Suppressor macrophage treated with lipopolysaccharide for 1 hour (primary cell): ENCODE measurements at places on chromosomes 2 and 18.
A peak's percentile ranks its signal among the peaks of the same experiment; 100 is the strongest.

- DNase-seq, result no peak
These were observed 14.1 kb downstream of the SKA1 start for GRCh38 chr18:50388988-50389387.

- DNase-seq, result no peak
These were observed 4.7 kb upstream of the WNT6 start for GRCh38 chr2:218854860-218855259.

GRCh38 chr2:109126501-109126860 is 2.5 kb upstream of the SH3RF3 start:
- DNase-seq, result peak; percentile 39

- DNase-seq, result no peak
These were observed 121.6 kb upstream of the FZD5 start for GRCh38 chr2:207891086-207891844.

- no peak for DNase-seq
These were observed 201.4 kb downstream of the AFF3 start for GRCh38 chr2:99940963-99941362.

DNA sequence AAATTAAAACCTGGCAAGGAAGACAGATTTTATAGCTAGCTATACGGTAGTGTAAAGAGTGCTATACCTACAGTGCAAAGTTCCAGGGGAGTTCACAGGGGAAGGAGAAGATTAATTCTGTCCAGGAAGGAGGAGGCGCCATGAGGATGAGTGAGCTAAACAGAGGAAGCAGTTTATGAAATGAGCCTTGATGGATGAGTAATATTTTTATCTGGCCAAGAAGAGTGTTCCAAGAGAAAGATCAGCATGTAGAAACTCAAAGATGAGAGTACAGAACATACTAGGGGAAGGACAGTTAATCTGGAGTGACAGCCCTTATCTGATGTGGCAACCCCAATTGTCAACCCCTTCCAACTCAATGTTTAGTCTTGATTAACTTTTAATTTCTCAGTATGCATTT is 54.8 kb downstream of the CDH20 start:
- DNase-seq, result no peak

DNA sequence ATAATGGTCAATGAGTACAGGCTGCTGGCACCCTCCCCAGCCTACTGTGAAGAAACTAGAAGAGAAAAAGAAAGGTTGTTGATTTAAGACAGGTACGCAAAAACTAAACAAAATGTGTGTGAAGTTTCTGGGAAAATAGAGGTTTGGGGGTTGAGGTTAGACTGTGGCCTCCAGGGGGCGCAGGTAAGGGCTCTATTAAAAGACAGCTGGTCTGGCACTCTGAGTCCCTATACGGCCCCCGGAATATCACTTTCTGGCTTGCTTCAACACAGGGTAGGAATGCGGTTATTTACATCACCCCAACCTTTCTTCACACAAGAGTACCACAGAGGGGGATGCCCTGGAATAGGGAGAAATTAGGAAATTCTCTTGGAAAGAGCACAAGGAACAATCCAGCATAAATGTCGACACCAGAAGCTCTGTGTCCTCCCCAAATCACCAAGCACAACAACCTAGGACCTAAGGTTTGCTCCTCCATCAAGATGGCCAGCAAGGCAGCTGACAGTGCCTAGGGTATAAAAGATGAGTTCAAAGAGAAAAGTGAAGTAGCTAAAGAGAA is 480.8 kb upstream of the KLHL29 start:
- peak; percentile 22 for DNase-seq

DNA sequence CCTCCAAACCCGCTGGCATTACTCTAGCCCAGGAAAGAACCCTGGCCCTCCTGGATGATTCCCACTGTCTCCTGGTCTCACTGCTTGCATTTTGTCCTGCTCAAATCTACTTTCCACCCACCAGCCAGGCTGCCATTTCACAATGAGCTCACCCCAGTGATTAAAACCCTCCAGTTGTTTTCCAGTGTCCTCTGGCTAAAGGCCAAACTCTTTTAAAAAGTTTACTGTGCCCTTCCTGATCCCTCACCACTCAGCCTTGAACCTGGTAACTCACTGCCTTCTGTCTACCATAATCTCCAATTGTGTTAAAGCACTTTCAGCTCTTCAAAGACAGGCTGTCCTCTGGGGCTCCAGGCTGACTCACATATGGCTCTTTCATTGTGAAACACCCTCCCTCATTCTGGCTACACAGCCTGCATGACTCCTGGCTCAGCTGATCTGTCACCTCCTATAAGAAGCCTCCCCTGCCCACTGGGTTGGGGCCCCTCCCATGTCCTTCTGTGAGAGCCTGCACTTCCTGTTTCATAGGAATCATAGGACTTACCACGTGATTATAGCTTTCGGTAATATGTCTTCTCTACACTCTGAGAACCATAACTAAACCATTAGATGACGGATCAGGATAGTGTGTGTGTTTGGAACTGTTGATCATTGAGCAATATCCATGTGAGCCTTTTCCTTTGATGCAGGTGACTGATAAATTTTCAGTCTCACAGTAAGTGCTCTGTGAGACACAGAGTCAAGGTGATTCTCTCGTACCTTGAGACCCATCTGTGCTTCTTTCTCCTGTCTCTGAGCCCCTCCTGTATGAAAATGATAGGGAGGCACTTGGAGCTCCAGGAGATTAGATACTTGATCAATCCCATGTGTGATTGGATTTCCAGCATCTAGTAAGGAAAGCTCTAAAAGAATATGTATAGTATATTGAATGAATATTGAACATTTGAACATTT is 590.8 kb upstream of the ID2 start:
- peak; percentile 95 for DNase-seq

DNA sequence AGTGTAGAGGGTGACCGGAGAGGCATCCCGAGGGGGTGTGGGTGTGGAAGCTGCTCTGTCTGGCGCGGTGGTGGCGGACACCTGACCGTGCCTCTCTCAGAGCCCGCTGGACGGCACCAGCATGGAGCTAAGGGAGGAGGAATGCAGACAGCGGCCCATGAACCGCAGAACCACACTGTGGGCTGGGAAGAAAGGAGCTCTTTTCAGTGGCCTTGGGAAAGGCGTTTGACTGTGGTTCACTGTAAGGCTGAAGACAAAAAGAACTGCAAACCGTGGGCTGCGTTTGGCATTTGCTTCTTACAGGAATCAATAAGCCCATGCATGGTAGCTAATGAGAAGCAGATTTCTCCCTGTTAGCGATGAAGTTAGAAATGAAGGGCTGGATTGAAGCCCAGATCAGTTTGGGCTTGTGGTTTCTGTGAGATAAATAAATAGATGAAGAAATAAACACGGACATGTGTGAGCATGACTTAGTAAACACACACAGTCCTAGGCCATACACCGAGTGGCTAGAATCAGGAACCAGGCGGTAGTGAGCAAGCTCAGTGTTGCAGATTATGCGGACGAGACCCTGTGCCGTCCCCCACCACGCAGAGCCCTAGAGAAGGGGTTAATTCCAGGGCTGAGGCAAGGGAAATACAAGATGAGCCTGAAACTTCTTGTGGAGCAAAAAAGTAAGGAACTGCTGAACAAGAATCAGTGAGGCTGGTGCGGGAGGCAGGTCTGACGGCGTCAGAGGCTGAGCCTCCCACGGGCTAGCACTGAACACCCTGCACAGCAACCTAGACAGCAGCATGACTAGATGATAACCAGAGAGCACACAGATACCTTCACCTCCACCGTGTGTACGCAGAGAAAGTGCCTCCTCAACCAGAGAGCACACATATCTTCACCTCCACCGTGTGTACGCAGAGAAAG is 29.3 kb upstream of the NFATC1 start:
- no peak for DNase-seq

DNA sequence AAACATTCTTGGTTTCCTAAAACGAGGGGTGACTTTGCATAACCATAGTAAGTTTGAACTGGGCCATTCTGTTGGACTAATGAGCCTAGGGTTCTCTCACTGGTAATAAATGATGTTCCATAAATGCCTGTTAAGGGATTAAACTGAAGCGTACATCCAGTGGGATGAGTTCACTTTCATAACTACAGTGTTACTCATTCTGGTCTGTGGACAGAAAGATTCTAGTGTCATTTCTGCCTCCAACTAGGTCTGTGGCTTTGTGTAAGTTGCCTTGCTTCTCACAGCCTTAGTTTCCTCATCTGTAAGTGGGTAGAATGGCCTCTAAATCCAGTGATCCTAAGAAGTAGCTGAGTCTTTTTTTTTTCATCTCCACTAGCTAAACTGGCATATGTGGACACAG is 1860.6 kb upstream of the PIK3C3 start:
- no peak for DNase-seq

DNA sequence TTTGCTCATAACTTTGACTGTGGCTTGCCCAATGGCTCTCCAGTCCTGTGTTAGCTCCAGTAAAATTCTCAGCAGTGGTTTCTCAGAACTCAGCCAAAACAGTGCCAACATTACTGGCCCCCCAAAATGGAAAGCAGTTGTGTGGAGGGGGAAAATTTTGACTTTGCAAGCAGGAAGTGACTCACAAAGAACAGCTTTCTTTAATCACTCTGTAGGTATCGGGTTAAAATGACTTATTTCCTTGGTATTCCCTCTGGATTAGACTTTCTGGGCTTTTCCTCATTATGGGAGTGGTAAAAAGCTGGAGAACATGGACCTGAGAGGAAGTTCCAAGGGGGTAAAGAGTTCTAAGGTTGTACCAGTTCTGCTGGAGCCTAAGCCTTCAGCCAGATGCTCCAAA is 175.7 kb upstream of the RND3 start:
- DNase-seq, result no peak

DNA sequence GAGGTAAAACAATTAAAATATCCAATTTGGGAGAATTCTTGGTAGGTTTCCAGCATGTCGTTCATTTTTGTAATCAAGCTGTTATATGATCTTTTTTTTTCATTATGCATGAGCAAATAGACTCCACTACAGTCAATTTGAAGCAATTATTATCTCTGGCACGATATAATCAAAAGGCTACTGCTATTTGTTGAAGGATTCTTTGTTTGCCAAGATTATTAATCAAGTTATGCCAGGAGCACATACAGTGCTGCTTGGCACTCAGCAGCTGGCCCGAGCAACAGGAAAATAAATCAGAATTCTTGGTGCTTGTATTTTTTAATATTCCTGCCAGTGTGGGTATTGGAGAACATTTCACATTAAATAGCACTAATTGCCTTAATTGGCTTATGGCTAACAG is 279.5 kb downstream of the RND3 start:
- DNase-seq, result no peak

DNA sequence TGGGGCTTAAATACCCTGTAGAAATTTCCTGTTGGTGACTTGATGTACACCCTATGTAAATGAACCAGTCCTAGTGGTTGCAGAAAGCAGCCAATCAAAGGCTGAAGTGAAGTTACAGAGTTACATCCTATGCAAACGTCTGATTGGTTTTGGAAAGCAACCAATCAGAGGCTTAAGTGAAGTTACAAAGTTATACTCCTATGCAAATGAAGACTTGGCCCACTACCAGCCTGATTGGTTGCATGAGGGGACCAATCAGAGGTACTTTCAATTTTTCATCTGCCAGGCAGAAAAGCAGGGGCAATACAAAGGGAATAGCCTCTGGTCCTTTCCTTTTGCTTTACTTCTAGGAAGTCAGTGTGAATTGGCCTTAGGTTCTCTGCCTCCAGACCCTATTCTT is 13.6 kb upstream of the ZNF397 start:
- DNase-seq, result no peak

DNA sequence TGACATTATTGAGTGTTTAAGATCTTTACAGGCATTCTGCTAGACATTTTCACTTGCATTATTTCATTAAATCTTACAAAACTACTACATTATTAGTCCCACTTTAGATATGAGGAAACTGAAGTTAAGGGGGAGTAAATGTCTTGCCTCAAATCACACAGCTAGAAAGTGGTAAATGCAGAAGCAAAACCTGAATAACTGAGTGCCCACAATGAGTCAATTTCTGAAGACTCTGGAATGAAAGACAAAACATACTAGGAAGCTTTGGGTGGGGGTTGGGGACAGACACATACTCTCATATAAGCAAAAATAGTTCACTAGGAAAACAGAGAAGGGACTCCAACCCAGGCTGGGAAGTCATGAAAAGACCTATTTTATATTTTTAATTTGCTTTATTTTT is 214.4 kb upstream of the LRATD1 start:
- no peak for DNase-seq

GRCh38 chr18:62525608-62526007 is 2.8 kb downstream of the ZCCHC2 start:
- DNase-seq, result no peak

DNA sequence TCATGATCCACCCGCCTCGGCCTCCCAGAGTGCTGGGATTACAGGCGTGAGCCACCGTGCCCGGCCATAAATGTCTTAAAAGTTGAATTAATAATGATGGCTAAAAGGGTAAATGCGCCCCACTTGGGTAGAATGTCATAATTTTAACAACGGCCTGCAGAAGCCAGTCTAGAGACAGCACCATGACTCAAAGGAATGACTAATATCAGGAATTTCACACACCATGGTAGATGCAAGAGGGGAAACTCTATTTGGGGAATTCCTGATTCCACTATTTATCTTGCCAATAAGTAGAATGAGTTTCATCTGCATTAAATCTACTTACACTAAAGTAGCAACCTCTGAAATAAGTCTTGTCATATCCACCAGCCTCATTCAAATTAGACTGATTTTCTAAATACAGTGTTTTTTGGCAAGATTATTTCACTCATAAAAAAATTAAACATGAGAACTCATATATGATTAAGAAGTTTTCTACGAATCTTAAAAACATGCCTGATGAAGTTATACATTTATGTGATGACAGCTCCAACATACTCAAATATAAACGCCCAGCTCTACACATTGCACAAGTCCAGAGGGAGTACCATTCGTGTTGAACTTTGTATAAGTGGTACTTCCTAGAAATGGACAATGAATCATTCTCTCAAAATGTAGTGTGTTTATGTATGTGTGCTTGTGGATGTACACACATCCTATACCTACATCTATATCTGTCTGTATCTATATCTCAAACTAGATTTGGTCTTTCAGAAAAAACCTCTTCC is 309.7 kb downstream of the IRS1 start:
- peak; percentile 75 for DNase-seq

GRCh38 chr18:27887287-27887686 is 289.6 kb downstream of the CDH2 start:
- no peak for DNase-seq

DNA sequence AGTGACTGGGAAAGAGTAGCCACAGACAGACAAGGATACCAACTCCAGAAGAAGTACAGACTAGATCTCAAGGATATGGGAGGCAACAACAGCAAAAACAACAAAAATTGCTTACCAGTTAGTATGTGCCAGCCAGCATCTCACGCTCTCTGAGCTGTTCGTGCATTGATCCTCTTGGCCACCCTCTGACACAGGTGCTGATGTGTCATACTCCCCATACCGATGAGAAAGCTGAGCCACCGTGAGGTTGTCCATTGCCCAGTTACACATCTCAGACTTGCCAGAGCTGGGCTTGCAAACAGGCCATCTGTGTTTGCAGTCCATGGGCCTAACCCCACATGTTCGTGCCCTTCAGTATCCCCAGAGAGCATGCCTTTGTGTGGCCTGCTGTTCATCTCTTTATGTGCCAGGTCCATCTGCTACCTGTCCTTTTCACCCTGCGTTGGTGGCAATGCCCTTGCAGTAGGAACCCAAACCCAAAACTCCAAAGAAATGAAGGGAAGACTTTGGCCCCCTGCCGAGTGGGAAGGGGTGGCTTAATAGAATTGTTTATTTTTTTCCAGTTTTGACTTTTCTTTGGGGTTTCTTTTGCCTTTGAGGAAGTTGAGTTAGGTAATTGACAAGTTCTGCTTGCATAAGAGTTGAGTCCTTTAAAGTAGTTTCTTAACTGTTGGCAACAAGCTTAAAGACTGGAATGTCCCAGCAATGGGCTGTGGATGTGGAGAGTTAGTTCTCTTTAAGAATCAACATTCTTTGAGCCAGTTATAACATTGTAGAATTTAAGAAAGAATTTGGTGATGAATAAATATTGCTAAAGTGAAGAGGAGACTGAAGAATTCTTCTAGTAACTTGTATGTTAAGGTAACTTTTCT is 46.7 kb downstream of the LYPD6B start:
- peak; percentile 65 for DNase-seq

- DNase-seq, result no peak
These were observed 23.6 kb downstream of the ITPRID2 start for GRCh38 chr2:181915102-181915501.
